ENCODE measurements at places on chromosomes 3 and 15.

DNA sequence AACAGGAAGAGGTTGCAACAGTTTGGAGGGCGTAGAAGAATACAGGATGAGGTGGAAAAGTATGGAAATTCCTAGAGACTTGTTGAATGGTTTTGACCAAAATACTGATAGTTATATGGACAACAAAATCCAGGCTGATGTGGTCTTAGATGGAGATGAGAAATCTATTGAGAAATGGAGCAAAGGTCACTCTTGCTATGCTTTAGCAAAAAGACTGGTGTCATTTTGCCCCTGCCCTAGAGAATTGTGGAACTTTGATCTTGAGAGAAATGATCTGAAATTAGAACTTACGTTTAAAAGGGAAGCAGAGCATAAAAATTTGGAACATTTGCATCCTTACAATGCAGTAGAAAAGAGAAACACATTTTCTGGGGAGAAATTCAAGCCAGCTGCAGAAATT lies 686.9 kb upstream of the GBE1 start:
- no peak for DNase-seq

- DNase-seq, result no peak
These were observed 139.8 kb downstream of the RAB11A start for GRCh38 chr15:66008940-66009562.

GRCh38 chr15:67444100-67444499 lies 76.8 kb upstream of the C15orf61 start:
- DNase-seq, result no peak

- DNase-seq, result no peak
These were observed 5.1 kb downstream of the TRPM7 start for GRCh38 chr15:50681467-50681866.

DNA sequence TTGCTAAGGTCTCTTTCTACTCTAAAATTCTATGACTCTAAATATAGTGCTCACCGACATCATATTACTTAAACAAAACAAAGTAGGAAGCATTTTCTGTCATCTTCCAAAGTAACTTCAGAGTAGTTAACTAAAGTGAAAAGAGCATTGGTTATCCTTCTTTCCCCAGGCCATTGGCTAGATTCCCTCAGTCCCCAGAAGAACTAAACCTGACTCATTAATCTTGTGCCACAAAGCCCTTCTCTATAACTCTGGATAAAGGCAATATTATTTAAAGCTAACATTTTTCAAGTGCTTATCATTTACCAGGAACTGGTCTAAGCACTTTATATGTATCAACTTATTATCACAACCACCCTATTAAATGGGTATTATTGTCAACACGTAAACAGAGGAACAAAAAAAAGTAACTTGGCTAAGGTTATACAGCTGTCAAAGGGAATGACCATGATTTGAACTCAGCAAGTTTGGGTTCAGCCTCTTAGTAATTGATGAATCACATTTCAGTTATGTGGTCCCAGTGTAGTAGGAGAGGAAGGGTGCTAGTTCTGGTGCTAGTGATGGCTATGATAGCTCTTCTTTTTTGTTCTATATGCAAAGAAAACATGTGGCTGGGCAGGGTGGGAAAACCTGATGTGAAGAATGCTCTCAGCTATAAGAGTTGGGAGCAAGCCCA lies 304.9 kb downstream of the FGF12 start:
- no peak for DNase-seq

DNA sequence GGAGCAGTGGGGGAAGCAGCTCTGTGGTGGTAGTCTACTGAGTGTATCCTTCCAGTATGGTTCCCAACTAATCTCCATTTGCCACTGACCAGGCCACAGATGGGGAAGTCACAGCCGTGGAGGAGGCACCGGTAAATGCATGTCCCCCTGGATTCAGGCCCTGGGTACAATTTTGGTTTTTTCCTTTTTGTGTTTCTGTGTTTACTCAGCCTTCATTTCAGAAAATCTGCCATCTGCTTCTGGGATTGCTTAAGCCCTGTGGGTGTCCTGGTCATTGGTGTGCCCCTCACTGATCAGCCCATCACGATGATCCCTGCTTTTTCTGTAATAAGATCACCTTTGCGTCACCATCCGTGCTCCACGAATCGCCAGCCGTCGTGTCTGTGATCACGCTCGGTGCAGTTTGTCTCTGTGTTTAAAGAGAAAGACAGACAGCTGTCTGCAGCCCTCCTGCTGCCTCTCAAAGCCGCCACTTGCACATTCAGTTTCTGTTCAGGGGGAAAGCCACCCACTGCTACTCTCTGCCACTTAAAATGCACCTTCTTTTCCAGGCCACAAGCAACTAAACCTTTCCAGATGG lies 68.9 kb downstream of the DNASE1L3 start:
- no peak for DNase-seq

DNA sequence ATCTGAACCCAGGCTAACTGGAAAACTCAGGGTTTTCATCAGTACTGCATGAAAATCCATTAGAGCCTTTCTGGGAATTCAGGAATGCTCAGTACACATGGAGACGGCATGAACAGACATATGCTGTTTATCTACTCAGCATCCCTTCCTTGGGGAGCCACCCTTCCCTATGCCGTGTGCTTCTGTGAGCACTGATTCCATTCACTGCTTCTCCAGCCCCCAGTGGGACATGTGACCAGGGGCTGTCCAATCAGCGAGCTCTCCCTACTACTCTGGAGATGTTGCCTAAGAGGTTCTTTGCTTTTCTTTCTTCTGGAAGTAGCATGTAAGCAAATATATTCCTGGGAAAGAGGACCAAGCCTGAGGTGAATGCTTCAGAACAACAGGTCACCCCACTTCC lies 5.6 kb upstream of the PCOLCE2 start:
- no peak for DNase-seq

DNA sequence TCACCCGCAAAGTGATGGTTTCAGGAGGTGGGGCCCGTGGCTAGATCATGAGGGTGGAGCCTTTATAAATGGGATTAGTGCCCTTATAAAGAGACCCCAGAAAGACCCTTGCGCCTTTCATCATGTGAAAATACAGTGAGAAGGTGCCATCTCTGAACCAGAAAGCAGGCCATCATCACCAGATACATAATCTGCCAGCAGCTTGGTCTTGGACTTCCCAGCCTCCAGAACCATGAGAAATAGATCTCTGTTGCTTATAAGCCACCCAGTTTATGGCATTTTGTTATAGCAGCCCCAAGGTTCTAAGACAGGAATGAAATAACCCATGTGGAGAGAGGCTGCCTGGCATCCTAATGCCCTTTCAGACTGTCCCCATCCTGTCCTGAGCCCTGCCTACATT lies 127.8 kb upstream of the SMAD3 start:
- DNase-seq, result no peak

- DNase-seq, result no peak
These were observed 237.0 kb downstream of the SCAPER start for GRCh38 chr15:76667943-76668715.

DNA sequence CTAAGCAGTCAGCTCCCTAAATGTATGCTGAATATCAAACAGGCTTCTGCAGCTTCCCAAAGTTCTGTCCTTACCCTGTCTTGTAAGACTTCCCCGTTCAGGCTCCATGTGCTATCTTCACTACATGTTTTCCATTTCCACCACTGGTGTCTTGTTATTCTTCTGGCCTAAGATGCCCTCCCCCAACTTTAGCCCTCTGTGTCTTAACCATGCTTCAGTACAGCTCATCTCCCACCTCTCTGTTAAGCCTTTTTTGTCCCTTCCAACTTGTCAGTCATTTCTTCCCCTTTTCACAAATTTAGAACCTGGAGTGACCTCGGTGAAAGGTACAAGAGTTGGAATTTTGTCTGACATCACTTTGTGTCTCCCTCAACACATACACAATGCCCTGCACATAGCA lies 151.7 kb upstream of the TBL1XR1 start:
- DNase-seq, result no peak

GRCh38 chr15:88262064-88262463 lies 5.5 kb upstream of the NTRK3 start:
- DNase-seq, result no peak

GRCh38 chr3:171339598-171339997 lies 120.6 kb downstream of the TNIK start:
- DNase-seq, result no peak

- no peak for DNase-seq
These were observed 39.7 kb upstream of the MYZAP start for GRCh38 chr15:57551715-57552677.

GRCh38 chr3:106819440-106819839 lies 557.8 kb upstream of the CCDC54 start:
- no peak for DNase-seq

- DNase-seq, result no peak
These were observed 9.7 kb downstream of the TTC23 start for GRCh38 chr15:99239545-99240198.

DNA sequence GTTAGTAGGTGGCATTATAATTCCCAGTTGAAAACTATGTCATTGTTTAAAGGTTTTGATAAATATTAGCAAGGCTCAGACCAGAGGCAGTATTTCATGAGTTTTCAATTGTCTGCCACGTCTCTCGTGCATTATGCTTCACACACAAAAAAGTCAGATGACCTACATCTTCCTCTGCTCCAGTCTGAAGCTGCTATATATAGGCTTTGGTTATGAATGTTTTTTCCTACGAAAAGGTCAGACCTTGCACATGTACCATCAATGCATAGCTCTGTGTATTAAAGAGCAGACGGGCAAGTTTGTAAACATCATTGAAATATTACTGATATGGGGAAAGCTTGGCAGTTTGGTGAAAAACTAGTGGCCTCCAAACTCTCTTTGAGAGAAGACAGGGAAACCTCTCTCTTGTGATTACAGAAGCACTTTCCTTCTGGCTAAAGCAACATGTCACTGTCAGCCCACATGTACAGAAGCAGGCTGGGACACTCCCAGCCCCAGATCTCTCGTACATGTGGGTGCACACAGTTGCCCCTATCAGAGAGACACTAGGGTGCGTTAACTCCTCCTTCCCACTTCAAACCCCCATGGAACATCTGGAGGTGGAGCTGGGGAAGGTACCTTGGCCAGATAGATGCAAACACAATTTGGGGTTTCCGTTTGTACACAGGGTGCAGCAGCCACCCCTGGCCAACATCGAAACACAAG lies 184.0 kb upstream of the BCL6 start:
- no peak for DNase-seq

DNA sequence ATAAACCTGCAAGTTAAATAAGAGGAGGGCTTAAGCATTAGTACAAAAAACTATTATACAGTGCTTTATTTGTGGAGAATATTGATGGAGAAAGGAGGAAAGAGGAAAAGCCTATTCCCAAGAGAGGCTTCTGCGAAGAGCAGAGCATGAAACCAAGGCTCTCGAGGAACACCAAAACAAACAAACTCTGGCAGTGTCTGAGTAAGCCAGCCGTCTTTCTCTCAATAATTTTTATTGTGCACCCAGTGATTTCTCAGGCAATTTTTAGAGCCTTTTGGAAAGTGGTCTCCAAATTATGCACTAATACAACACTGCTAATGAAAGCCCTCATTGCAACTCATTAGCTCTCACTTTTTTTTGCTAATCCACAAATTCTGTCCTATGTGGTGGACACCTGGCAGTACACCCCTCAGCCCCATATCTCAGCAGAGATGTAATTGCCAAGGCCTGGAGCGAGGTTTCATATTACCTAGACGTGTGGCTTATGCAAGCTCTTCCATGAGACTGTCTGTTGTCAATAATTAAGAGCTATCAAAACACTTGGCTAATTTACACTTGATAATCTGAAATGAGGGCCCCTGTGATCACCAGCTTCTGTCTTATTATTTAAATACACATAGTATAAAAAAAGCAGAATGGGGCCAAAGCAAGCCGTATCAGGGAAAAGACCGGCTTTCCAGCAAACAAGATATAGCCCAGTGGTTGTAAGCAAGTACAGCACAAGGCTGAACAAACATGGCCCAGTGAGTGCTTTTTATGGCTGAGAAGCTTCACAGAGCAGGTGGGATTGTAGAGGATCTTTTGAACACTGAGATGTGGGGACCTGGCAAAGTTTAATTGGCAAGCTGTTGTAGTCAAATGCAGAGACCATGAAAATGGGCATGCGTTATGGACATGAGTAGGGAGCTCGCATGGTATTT lies 216.9 kb downstream of the ROBO2 start:
- DNase-seq, result no peak

- no peak for DNase-seq
These were observed 168.0 kb upstream of the GMNC start for GRCh38 chr3:191030491-191030890.

- no peak for DNase-seq
These were observed 334.9 kb upstream of the DPH6 start for GRCh38 chr15:35880896-35881295.

DNA sequence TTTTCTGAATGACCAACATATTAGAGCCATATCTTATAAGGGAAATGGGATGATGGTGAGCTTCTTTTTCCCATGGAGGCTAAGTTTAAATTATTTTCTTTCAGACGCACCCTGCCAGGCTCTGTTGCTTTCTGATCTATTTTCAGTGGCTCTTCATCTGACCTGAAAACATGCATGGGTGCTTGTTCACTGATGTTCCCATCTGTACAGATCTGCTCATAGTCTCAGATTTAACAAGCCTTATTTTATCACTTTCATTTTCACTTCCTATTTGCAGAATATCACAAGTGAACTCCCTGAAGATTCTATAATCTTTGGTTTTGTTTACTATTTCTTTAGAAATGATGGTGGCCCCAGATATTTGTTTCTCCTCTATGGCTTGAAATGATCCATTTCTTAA lies 31.1 kb upstream of the SUCLG2 start:
- no peak for DNase-seq

DNA sequence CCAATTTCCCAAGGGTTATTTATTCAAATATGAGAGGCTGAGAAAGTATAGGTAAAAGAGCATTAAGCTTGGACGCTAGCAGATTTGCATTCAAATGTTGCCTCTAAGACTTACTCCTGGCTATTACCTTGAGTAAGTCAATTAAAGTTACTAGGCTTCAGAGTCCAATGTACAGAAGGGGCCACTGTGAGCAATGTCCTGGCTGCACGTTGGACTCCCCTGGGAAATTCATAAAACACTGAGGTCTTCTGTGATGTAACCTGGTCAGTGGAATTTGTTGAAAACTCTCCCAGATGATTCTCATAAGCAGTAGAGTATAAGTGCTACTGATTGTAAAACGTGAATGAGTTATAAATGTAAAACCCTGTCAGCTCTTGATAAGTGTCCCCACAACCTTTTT lies 295.3 kb downstream of the NEK10 start:
- no peak for DNase-seq

GRCh38 chr3:132681421-132681820 lies 21.3 kb downstream of the UBA5 start:
- DNase-seq, result no peak

- DNase-seq, result peak; percentile 25
These were observed at the start of the genes CCR5AS and CCRL2 for GRCh38 chr3:46406788-46407611. CCR5AS (minus strand) TSS chr3:46407066. CCRL2 (plus strand) TSS chr3:46407259; CDS start chr3:46408080, 821 bp downstream.
